ENCODE measurements at places on chromosomes 1 and 21. TPM values are rescaled to one million over a fixed set of nuclear protein-coding genes. Genes with fewer than 3 reads are reported as not detected.

Gene ITGB2
- total RNA-seq = 0.14 TPM

Gene OR2W3
- total RNA-seq = 1.8 TPM

Gene WDR64
- not detected for total RNA-seq

Gene SYT14
- total RNA-seq = 1.8 TPM

Gene GJB3
- total RNA-seq = not detected

Gene ARTN
- not detected for total RNA-seq

Gene PLEKHA6
- 0.57 TPM for total RNA-seq

Gene APCS
- total RNA-seq = not detected
